ENCODE measurements at places on chromosomes 1 and 21.

DNA sequence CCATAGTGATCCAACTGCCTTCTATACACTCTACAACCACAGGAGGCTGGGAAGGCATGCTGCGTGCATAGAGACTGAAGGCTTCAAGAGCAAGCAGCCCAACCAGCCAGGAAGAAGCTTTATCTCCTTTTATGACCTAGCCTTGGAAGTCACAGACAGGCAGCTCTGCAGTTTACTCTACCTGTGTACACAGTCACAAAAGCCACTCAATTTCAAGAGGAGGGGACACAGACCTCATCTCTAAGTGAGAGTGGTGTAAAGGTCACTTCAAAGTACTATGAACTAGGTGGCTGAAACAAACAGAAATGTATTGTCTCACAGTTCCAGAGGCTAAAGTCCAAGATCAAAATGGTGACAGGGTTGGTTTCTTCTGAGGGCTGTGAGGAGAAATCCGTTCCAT lies 69.6 kb upstream of the GJB5 start:
- no peak for DNase-seq

DNA sequence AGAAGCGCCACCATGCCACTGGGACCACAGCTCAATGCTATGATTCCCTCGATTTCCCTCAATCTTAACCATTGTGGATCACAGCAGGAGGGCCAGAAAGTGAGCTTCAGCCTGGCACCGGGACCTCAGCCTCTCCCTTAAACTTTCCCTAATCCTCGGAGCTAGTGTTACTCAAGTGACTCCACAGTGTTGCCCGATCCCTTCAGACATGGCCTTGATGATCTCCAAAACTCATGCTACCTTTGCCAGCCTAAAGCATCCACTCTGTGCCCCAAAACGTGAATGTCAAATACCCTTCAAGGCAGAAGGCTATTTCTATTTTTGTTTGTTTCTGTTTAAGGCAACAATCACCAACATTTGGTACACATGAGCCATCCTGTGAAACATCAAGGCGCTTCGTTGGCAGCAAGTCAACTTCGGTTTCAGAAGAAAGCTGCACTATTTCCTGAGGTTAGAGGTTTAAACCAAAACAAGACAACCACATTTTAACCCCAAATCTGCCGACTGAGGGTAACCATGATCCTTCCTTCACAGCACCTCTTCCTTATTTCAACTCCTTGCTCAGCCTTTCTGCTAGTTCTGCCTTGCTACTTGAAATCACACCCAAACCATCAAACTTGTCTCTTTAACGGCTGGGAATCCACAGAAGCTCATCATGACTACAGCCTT lies 94.4 kb upstream of the KRTAP19-8 start:
- peak; percentile 47 for DNase-seq

DNA sequence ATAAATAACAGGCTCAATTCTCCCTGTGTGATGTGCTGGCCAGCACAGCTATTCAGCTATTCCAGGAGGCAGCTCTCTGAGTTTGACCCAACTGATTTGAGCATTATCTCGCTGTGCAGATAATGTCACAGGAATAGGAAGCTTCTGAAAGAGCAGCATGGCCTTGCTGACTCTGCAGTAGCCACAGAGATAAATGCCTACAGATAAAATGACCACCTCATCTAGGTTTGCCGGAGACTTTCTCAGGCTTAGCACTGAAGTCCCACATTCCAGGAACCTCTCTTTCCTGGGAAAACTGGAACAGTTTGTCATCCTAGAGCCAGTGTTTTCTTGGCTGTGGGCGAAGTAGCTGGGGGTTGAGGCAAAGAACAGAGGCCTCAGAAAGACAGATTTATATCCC lies 98.9 kb downstream of the MRPL39 start:
- no peak for DNase-seq

- no peak for DNase-seq
Measured at GRCh38 chr1:151838222-151839081, 1.2 kb downstream of the C2CD4D start.

DNA sequence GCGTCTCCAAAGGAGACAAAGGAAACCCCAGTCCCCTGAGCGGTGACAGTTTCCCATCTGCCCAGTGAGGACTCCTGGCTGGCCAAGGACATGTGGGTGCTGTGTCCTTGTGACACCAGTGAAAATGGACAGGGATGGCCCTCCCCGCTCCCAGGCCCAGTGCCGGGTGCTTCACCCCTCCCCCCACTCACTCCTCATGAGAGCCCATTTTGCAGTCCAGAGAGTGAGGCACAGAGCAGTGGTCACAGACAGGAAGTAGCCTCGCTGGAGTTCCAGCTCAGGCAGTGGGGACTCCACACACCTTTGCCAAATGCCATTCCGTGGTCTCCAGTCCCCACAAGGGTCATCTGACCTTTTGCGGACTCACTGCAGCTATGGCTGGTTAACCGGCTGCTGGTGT lies 642.9 kb downstream of the PTPRU start:
- no peak for DNase-seq

- no peak for DNase-seq
Measured at GRCh38 chr1:204323887-204324286, 35.8 kb downstream of the PLEKHA6 start.

DNA sequence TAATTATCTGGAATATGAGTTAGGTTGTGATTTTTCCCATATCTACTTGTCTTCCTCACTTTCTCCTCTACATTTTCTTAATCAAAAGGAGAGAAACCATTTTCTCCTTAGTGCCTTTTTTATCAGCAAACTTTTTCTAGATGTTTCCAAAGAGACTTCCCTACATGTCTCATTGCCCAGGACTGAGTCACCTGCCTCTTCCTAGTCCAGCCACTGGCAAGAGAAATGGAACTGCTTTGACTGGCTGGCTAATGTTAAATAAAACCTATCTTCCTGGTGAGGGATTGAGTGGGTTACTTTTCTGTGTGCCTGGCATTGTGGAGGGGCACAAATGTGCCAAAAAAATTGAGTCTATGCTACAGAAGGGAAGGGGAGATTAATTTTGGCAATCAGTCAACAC lies 52.1 kb upstream of the CD5L start:
- no peak for DNase-seq

DNA sequence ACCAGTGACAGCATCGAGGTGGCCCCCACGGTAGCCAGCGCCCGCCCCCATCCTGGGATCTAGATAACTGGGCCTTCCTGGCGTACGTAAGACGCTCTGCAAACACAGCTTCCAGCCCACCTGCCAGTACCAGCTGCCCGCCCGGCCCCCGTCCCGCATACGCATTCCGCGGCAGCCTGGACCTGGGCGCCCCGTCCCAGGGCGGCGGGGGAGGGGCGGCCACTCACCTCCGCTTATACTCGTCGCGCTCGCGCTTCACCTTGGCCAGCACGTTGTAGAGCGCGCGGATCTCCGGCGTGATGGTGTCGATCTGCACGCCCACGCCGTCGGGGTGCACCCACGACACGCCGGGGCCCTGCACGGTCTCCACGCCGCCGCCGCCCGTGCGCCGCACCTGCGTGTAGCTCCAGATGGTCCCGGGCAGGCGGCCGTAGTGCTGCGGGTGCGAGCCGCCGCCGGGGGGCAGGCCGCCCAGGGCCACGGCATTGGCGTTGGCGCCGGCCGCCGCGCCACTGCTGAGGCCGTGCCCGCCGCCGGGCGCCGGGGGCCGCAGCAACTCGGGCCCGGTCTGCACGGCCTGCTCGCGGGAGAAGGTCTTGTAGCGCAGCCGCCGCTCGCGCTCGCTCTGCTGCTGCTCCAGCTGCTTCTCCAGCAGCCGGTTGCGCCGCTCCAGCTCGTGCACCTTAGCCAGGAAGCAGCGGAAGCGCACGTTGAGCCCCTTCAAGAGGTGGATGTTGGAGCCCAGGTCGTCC lies 859 bp downstream of the IFFO2 start:
- peak; percentile 36 for DNase-seq

DNA sequence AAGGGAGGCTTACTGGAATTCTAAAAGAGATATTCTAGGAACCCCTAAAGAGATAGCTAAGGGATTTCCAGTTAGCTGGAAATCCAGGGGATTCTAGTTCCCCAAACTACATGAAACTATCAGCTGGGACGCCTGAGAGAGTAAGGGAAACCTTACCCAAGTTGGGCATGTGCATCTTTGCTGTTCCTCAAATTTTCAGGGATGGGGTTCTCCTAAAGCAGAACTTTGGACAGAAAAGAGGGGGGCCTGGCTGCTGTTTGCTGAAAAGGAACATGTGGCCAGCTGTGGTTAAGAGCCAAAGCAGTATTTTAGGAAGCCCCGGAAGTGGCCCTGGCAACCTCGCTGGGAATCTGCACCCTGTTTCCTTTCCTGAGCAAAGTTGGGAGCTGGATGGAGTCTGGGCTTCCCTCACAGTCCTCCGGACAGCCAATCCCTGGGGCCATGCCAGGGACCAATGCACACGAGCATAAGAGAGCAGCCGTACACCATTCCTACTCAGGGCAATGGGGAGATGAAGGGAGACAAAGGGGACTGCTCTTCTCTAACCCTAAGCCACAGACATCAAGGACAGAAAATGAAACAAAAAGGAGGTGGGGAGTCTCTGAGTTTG lies 154.3 kb downstream of the PLXNA2 start:
- no peak for DNase-seq

DNA sequence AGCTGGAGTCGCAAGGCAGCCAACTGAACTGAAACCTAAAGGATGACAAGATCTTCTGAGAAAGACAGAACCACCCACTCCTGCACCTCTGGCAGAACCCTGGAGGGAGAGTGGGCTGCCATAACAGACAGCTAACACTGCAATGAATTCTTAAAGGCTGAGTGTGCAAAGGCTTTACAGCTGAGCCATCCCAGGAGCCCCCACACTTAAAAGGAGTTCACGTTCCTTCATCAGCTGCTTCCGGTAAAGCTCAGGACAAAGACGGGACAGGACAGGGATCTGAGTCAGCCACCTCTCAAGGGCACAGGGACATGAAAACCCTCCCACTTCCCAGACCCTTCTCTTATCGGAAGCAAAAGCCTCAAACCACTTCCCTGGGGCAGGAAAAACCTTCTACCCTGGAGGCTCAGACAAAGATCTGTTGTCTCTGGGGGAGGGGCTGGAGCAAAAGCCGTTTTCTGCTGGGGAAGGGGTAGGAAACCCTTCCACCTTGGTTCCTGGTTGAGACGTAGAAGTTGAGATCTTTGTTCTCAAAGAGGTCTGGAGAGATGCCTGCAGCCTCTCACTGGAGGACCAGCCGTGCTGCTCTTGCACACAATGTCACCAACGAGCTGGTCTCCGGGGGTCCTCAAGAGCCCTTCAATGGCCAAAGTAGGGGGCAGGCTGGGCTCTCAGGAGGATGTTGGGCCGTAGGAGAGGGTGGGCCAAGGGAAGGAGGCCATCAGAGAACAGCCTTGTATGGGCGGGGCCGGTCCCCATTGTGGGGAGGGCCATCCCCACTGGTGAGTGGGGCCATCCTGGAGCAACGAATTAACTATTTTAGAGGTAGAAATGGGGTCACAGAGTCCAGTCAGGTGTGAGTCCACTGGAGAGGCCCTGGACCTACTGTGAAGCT lies 452.4 kb downstream of the PTPRU start:
- no peak for DNase-seq

DNA sequence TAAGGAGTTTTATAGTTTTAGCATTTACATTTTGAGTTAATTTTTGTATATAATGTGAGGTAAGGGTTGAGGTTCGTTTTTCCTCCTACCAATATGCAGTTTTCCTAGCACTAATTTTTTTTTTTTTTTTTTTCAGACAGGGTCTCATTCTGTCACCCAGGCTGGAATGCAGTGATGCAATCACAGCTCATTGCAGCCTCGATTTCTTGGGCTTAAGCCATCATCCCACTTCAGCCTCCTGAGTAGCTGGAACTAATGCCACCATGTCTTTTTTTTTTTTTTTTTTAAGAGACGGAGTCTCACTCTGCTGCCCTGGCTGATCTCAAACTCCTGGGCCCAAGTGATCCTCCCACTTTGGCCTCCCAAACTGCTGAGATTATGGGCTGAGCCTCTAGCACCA lies 2.5 kb upstream of the UBASH3A start:
- no peak for DNase-seq

DNA sequence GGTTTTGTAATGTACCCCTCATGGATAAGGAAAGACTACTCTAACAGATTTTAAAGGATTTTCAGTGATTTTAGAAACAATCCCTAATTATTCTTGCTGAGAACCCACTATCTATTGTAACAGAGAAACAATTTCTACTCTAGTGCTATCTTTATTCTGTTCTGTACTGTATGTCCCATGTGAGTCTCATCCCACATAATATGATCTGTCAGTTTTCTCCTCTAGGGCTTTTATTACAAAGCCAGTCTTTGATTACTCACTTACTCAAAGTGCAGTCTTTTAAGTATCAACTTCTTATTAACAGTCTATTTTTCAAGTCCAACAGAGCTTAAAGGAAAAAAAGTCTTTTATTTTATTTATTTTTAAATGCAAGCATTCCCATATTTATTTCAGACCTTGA lies 54.8 kb downstream of the CTH start:
- DNase-seq: no peak

GRCh38 chr21:29312981-29313380 lies 14.3 kb downstream of the BACH1 start:
- DNase-seq: no peak

- no peak for DNase-seq
Measured at GRCh38 chr1:161549652-161550051, at the start of gene FCGR3A. Gene FCGR3A, minus strand, starts transcription at chr1:161549818. Its CDS starts 82 bp downstream, at chr1:161549736.

GRCh38 chr1:177650947-177651346 lies 318.9 kb downstream of the SEC16B start:
- DNase-seq: no peak

DNA sequence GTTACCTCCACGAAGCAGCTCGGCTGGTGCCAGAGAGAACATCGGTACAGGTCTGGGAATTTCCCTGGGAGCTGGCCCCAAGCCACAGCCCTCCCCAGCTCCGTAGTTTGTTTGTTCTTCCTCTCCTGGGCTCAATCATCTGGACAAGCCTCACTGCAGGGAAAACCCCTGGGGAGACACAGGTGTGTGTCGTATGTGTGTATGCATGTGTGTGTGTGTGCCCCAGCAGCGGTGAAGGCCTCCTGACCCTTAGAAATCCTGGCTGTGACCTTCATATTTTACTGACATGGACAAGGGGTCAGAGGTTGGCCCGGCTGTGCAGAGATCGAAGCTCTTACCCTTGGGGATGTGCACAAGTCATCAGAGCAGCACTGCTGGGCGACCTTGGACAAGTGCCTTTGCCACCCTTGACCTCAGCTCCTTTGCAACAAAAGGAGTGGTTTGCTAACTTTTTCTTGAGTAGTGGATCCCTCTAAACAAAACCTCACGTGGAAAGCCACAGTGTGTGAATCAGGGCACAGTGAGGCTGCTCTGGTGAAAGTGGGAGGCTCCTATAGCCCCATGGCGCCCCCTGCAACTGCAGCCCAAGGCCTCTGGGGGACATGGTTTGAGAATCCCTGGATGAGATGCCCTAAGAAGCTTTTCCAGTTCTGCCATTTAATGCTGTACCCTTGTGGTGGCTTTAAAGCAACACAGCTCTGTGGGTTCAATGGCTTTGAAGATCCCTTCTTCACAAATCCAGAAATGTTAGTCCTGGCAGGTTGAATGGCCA lies 12.3 kb upstream of the IL22RA1 start:
- DNase-seq: no peak
